ENCODE measurements at places on chromosomes 4 and X.
A peak's percentile ranks its signal among the peaks of the same experiment; 100 is the strongest.

DNA sequence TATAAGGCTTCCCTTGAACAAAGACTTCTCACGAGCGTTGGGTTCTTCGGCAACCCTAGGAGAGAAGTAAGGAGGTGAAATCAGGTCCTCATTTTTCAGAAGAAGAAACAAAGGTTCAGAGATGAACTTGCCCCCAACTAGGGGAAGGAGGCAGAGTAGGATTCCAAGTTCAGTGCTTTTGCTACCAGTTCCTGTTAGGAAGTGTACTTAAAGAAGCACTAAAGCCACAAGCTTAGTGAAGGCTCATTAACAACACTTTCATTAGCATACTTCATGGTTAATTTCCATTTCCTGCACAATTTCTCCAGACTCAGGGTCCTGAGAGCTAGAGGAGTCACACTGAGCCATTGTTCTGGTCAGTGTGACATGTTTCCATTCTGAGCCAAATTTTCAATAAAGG is 52.1 kb downstream of the VSIG4 start:
- no peak for DNase-seq

GRCh38 chr4:110128472-110128919 is 69.9 kb downstream of the ELOVL6 start:
- no peak for DNase-seq

- DNase-seq: no peak
These were observed 5.0 kb downstream of the RPL36A start for GRCh38 chrX:101395789-101396188.

DNA sequence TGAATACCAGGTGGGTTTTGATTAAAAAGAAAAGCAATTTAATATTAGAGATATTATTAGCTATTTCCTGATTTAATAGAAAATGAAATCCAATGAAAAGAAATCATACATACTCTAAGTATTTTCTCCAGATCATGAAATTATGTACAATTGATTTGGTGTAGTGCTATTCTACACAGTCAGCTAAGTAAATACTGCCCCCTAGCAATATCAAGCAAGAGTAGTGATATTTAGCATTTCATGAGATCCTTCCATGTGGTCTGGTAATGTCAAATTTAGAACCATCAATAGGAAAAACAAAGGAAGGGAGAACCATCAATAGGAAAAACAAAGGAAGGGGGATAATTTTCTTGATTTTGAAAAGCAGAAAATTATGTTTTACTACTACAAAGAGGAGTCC is 114.6 kb downstream of the TBCK start:
- peak; percentile 4 for DNase-seq

DNA sequence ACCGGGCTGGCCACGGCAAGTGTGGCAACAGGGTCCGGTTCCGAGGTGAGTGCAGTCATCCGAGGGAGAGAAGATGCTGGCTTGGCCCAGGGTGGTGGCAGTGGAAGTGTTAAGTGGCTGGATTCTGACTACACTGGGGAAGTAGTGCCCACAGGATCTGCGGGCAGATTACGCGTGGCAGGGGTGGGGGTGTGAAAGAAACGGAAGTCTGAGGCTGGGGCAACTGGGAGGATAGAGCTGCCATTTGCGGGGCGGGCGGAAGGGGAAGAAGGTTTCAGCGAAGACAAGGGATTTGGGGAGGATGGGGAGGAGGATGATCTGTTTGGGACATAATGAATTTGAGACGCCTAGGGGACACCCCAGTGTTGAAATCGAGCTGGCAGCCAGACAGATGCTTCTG is 5.3 kb downstream of the RS1 start:
- no peak for DNase-seq

- DNase-seq: no peak
These were observed 28.7 kb downstream of the SLC39A8 start for GRCh38 chr4:102316585-102316984.

DNA sequence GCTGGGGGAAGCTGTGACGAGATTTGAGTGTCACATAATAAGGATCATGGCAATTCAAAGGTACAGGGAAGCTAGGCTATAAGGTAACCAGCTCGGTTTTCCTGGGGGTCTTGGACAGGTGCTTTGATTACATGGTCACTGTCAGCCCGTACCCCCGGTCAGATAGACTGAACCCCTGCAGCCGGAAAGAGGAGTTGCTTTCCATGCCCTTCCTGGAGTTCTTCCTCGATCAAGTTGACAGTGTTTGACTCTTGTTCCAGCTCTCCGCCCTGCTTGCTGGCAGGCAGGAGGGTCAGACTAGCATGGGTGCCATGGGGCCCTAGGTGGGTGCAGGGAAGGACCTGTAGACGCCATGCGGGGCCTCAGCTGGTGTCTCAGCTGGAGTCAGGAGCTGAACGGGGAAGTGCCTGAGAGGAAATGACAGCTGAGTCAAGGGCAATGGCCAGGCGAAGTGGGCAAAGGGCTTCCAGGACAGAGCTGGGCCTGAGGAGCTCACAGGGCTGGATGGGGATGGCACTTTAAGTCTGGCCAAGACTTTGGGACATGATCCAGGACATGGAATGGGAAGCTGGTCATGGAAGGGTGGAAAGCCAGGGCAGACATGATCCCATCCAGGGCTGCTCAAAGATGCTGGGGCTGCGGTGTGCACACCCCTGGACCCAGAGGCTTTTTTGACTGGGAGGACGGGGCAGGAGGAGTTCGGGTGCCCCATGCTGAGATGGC is 1.6 kb downstream of the TMEM187 start:
- no peak for DNase-seq

GRCh38 chr4:22695029-22695428 is 2.3 kb downstream of the GBA3 start:
- no peak for DNase-seq

- DNase-seq: no peak
These were observed 94.1 kb upstream of the FRAS1 start for GRCh38 chr4:77963004-77963403.

DNA sequence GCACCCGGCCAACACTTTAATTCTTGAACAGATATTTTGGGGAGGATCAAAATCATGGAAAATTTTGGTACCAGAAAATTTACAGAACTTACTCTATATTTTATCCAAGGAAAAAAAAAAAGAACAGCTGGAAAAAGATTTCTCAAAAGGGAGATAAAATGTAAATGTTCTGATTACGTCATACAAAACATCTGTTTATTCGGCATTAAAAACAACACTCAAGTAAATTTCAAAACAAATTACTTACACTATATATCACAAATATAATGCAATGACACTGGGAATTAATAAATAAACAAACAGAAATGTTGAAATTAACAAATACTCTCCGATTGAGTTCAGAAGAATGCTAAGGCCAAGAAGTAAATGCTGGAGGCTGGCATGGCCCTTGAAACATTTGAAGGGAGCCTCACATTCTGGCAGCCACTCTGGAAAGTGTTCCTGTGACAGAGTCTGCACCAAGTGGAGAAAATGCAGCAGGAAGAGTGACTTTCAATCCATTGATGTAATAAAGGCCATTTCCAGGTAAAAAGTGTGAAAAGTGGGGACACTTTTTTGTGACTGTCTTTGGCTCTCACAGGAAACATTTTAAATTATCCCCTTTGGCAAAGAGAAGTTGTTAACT is 486.0 kb upstream of the CTSO start:
- no peak for DNase-seq

- no peak for DNase-seq
These were observed 18.5 kb downstream of the UVSSA start for GRCh38 chr4:1365271-1366178.

GRCh38 chr4:138452826-138453225 is 210.7 kb upstream of the SLC7A11 start:
- DNase-seq: no peak

GRCh38 chr4:82458729-82459128 is 28.3 kb downstream of the ENOPH1 start:
- DNase-seq: no peak

DNA sequence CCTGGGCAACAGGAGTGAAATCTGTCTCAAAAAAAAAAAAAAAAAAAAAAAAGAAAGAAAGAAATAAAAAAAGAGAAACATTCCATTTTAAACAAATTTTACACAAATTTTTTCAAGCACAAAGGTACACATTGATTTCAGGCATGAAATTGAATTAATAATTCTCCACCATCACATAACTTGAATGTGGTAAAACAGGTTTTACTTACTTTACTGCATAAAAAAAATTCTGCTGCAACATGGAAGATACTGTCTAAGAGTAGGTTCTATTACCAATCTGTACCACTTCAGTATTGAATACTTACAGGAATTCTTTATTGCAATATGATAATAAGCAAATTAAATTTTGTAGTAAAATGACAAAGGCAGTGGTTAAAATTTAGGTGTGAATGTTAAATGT is 271.6 kb upstream of the ARSJ start:
- no peak for DNase-seq

- no peak for DNase-seq
These were observed 8.8 kb downstream of the JAKMIP1 start for GRCh38 chr4:6191448-6192130.

DNA sequence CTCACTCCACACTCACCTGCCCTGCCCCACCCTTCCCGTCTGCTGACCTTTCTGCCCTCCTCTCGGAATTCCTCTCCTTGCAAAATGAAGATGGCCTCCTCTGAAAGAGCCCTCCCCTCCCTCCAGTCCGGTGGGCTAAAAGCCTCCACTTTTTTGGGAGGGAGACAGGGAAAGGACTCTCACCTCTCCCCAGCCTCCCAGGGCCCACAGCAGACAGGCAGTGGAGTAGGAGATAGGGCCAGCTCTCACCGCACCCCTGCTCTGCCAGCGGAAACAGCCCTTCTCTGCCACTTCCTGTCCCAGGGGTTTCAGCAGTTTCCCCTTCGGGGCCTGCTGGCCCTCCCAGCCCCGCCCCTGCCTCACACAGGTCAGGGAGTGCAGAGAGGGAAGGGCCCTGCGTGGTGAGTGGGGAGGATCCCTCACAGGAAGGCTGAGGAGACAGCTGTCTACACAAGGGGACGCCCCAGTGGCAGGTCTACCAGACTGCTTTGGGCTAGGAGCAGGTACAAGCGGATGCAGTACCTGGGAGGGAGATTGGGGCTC is 18.2 kb downstream of the ELF4 start:
- DNase-seq: no peak

GRCh38 chr4:54390670-54391069 is 161.6 kb downstream of the PDGFRA start:
- DNase-seq: no peak

DNA sequence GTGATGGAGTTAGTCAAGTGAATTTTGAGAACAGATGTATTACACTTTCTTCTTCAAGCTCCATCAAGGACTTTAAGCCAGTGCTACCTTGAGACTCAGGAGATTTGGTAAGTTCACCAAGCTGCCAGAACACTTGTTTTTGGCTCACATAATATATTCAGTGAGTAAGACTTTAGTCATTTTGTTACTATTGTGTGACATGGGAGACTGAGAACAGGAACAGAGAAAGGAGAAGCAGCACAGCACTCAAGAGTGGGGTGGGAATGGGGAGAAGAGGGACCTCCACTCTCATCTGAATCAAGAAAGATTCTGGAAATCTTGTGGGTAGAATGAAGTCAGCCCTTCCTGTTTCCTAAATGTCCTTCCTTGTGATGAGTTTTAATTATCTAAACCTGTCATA is 87.3 kb upstream of the TET2 start:
- no peak for DNase-seq

DNA sequence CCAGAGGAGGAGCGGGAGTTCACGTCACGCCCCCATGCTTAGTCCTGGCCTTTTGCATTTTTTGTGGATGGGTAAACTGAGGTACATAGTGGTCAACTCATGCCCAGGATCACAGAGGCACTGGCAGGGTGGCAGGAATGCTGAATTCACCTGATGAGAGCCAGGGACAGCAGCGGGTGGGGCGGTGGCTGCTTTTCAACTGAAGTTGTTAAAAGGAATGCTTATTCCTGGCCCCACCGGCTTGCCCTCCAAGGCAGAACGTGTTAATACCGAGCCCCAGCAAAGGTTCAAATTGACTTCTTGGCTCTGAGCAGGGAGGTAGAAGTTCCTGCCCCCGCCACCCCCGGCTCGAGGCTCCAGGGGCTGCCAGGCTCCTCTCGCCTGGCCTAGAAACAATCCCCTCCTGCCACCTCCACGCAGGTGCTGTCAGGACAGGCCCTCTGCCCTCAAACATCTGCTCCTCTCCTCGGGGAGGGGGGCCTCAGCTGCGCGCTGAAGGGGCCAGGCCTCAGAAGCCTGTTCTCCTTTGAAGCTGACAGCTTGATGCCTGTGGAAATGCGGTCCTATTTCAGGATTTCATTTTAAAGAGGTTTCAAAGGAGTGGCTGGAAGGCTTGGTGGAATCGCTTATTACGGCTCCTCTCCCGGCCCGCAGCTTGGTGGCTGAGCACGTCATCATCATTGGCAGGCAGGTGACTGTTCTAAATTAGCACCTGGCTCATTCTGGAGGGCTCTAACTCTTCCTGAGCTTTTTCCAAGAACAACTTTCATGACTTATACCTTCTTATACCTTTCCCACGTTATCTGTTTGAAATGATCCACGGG is 93.0 kb downstream of the PHKA2 start:
- DNase-seq: no peak

- DNase-seq: no peak
These were observed 86.3 kb downstream of the RTL9 start for GRCh38 chrX:110444996-110445395.

DNA sequence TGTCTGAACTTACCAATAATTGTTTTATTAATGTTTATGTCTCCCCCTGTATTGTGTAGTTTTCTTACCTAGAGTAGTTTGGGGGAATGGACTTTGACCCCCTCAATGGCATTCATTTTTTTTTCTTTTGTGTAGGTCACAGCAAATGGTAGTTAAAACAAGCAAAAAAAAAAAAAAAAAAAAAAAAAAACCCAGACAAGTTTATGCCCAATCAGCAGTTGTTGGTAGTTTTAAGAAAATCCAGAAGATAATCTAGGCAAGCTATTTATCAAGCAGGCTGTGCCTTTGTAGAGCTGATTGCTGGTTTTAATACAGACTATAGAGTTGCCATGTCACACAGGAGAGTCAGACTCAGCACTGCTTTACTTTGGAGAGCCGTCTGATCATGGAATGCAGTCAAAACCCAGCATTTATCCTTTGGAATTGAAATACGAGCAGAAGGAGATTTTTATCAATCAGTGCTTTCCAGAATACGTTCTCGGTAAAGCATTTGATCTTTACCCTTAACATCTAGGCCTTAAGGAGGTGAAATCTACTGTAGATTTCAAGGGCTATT is 16.6 kb downstream of the DCUN1D4 start:
- no peak for DNase-seq

GRCh38 chrX:25007059-25008053 is 8.4 kb downstream of the ARX start:
- no peak for DNase-seq

DNA sequence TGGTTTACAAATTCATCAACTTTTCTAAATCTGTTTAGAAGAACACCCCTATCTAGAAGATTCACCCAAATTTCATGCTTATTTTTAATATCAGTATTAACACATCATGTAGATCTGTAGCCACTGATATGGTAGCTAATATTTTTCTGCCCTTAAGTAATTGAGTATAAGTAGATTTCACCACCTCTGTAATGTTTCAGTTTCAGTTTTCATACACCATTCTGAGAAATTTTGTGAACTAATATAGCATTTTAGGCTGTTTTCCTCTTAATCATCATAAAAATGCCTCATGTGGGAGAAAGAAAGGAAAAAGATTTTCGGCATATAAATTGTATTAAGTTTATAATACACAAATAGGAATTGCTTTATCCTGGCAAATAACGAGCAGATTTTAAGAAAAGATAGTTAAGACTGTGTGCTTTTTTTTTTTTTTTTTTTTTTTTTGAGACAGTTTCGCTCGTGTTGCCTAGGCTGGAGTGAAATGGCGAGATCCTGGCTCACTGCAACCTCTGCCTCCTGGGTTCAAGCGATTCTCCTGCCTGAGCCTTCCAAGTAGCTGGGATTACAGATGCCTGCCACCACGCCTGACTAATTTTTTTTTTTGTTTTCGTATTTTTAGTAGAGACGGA is 21.4 kb upstream of the RBPJ start:
- DNase-seq: no peak
